H1 (cell line): ENCODE measurements at places on chromosomes 11 and 22. TPM values are rescaled to one million over a fixed set of nuclear protein-coding genes. Genes with fewer than 3 reads are reported as not detected.

DNA sequence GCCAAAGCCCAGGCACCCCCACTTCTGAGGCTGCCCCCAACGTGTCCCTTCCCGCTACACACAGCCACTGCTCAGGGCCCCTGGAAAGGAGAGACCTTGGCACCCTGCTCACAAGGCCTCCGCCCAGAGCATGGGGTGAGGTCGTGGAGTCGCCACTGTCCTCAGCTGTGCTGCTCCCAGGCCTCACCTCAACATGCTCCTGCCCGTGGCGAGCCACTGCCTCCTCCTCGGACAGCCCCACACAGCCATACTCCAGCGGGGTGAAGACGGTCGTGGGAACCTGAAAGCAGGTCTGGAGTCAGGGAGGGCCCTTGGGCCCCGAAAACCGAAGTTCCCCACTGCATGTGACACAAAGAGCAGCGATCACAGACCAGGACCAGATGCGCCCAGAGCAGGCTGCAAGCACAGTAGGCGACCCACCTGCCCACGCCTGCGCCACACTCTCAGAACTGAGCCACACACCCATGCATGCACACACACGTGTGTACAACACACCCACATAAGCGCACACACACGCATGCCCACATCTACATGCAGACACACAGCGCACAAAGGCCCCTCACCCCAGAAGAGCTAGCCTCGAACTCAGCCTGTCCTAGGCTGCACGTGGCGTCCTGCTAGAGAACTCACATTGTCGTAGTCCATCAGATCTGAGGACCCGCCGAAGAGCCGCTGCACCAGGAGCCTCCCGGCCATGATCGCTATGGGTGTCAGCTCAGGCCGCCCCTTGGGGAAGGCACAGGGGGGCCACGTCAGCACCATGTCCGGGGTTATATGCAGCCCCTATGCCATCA is 25.5 kb upstream of the GNB1L start:
- peak overlapping the region; percentile 47; the same call in 1 of the 2 replicates for H3K27ac ChIP-seq
- H3K4me3 ChIP-seq = no peak overlapping the region
- 0 out of 2 replicates have a peak, but pooled peaks cover 2% of the 10 kb centered on the region for H3K36me3 ChIP-seq
- H3K27me3 ChIP-seq = no peaks in the 10 kb centered on the region
- peaks cover 17% of the 10 kb centered on the region for H3K4me1 ChIP-seq
- DNase-seq = peak; percentile 51

DNA sequence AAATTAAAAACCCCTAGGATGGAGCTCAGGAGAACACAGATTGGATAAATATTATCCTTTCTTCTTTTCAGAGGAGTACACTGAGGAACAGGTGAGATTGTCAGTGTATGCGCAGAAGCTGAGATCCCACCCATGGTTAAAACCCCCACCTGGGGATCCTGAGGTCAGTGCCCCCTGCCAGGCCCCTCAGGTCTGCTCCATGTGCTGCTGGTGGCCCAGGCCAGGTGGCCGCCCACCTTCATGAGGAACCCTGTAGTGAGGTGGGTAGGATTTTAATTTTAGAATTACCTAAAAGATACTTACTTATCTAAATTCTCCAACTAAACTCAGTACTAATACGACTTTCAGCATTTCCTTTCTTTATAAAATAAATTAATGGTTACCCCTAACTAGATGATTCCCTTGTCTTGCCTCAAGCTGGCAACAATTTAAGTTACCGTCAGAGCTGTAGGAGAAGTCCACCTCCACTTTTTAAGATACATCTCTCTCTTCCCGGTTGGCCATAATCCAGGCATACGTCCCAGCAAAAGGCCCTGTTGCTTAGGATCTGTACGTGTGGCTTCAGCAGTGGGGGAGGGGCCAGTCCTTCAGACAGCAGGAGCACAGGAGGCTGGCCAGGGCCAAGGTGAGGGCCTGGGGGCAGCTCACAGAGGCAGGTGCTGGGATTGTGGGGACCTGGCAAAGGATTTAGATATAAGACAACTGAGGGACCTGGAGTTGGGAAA is 61.5 kb upstream of the PITPNB start:
- no peaks in the 10 kb centered on the region for H3K27me3 ChIP-seq
- no peaks in the 10 kb centered on the region; the same call in 1 of the 2 replicates for H3K4me1 ChIP-seq
- H3K36me3 ChIP-seq = no peaks in the 10 kb centered on the region

Gene PDE3B
- polyA plus RNA-seq = 2.5 and 2.7 TPM in 2 replicates

DNA sequence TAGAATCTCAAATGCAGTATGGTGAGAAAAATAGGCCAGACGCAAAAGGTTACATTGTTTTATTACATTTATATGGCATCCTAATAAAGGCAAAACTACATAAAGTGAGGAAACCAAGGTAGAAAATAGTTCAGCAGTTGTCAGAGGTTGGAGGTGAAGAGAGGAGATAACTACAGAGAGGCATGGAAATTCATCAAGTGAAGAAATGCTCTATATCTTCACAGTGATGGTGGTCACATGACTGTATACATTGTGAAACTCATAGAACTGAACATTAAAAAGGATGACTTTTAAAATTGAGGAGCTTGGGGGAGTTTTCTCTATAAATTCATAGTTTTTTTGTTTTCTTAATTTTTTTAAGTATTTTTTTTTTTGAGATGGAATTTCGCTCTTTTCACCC is 14.4 kb downstream of the LGR4 start:
- H3K4me3 ChIP-seq = no peak overlapping the region
- H3K27ac ChIP-seq = no peak overlapping the region
- no peaks in the 10 kb centered on the region for H3K27me3 ChIP-seq
- H3K4me1 ChIP-seq = peaks cover 6% of the 10 kb centered on the region
- DNase-seq = no peak
- peaks cover 2% of the 10 kb centered on the region; the same call in 1 of the 2 replicates for H3K36me3 ChIP-seq

- peak; percentile 58 for DNase-seq
- no peaks in the 10 kb centered on the region for H3K27me3 ChIP-seq
- no peaks in the 10 kb centered on the region for H3K4me1 ChIP-seq
- no peak overlapping the region for H3K27ac ChIP-seq
These were observed 77.9 kb downstream of the BTBD10 start for GRCh38 chr11:13384908-13385640.

- no peaks in the 10 kb centered on the region; the same call in 1 of the 2 replicates for H3K4me1 ChIP-seq
- DNase-seq = no peak
- no peaks in the 10 kb centered on the region for H3K36me3 ChIP-seq
- peak overlapping the region; percentile 82; the same call in 1 of the 2 replicates for H3K4me3 ChIP-seq
- no peaks in the 10 kb centered on the region for H3K27me3 ChIP-seq
These were observed 35.1 kb downstream of the NRXN2 start for GRCh38 chr11:64687643-64688533.

GRCh38 chr22:29205594-29206371 is at the start of gene EMID1:
Gene EMID1 (plus strand): TSS chr22:29205896. CDS start chr22:29206039, 143 bp downstream.
- no peaks in the 10 kb centered on the region for H3K36me3 ChIP-seq
- peaks cover 7% of the 10 kb centered on the region for H3K27me3 ChIP-seq
- H3K4me1 ChIP-seq = peaks cover 9% of the 10 kb centered on the region
- H3K4me3 ChIP-seq = peak within 1 kb of the TSS; percentile 81

Gene GUCY1A2
- 0.09 and 0.11 TPM in 2 replicates for polyA plus RNA-seq

Gene TTC28
- 2.6 and 6.5 TPM in 2 replicates for polyA plus RNA-seq

- H3K4me3 ChIP-seq = no peak overlapping the region
- H3K27ac ChIP-seq = no peak overlapping the region
- DNase-seq = no peak
- no peaks in the 10 kb centered on the region for H3K36me3 ChIP-seq
These were observed 16.2 kb downstream of the ARHGEF12 start for GRCh38 chr11:120352405-120352804.

GRCh38 chr11:74866557-74866956 is 82.3 kb downstream of the XRRA1 start:
- H3K27me3 ChIP-seq = no peaks in the 10 kb centered on the region
- no peak for DNase-seq
- H3K36me3 ChIP-seq = peaks cover 2% of the 10 kb centered on the region; the same call in 1 of the 2 replicates
- no peaks in the 10 kb centered on the region for H3K4me1 ChIP-seq

DNA sequence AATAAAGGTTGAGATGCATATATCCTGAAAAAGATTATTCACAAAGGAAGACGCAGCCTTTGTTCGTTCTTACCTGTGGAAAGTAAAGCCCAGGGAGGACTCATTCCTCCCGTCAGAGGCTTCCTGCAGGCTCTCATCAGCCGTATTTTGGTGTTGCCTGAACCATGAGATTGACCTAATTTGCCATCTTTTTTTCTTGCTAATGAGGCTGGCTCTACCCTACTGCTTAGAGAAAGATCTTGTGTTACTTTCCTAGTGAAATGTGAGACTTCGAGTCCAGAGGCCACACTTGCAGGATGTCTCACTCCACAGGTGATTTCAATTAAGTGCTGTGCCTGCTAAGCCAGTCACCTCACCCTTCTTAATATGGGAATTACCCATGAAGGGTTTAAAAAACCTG is 269.9 kb downstream of the NTM start:
- no peaks in the 10 kb centered on the region for H3K36me3 ChIP-seq
- no peak for DNase-seq
- peak overlapping the region; percentile 11; the same call in 1 of the 2 replicates for H3K27ac ChIP-seq
- H3K27me3 ChIP-seq = no peaks in the 10 kb centered on the region
- no peak overlapping the region for H3K4me3 ChIP-seq

- no peak overlapping the region for H3K27ac ChIP-seq
- no peaks in the 10 kb centered on the region for H3K27me3 ChIP-seq
- no peak overlapping the region for H3K4me3 ChIP-seq
- no peaks in the 10 kb centered on the region for H3K36me3 ChIP-seq
- no peak for DNase-seq
These were observed 42.1 kb downstream of the KDM2A start for GRCh38 chr11:67160872-67161783.

Gene OR52H1
- polyA plus RNA-seq = 0.09 TPM in 2 replicates

Gene SLC22A25
- polyA plus RNA-seq = not detected in 2 replicates

- DNase-seq = no peak
- no peaks in the 10 kb centered on the region; the same call in 1 of the 2 replicates for H3K4me1 ChIP-seq
- H3K36me3 ChIP-seq = no peaks in the 10 kb centered on the region
- no peak overlapping the region for H3K27ac ChIP-seq
These were observed 3.4 kb downstream of the DSCAML1 start for GRCh38 chr11:117793583-117793982.

DNA sequence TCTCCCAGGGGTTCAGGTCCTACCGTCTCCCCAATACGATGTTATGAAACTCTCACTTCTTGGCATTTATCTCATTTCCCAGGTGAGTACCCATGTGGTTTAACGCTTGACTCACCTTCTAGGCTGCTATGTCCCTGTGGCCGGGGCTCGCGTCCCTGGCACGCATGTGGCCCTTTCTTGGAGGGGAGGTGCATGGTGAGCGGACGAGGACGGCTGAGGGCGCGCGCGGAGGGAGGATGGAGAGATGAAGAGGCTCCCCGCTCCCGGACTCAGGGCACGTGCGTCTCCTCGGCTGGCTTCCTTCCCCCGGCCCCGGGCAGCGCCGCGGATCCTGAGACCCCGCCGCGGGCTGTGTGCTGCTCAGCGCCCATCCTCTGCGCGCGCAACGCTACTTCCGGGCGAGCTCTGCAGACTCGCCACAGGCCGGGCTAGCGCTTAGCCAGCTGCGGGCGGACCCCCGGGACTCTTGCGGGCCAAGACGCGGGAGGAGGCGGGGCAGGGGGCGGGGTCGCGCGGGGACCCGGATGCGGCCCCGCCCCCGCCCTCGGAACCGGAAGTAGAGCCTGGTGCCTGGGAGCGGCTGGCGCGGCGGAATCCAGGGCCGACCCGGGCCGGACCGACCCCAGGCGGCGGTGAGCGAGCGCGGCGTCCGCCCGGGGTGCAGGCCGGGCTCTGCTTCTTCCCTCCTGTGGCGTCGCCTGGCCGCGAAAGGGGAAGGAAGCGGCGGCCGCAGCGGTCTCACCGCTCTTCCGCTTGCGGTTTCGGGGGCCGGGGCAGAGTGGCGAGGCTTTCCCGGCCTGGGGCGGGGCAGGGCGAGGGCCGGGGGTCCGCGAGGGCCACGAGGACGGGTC is at the start of gene CTTN:
TSS of gene CTTN (plus strand) at position 547 of the 851 bp plus-strand sequence. CDS start 8,769 bp downstream, outside the sequence.
- no peaks in the 10 kb centered on the region for H3K36me3 ChIP-seq
- peak within 1 kb of the TSS; percentile 84 for H3K4me3 ChIP-seq
- peak within 1 kb of the TSS; percentile 78 for H3K27ac ChIP-seq
- H3K27me3 ChIP-seq = no peaks in the 10 kb centered on the region
- DNase-seq = peak; percentile 80
- H3K4me1 ChIP-seq = peaks cover 8% of the 10 kb centered on the region

- no peak for DNase-seq
- H3K27ac ChIP-seq = no peak overlapping the region
These were observed 6.7 kb downstream of the SUSD2 start for GRCh38 chr22:24187731-24188644.

DNA sequence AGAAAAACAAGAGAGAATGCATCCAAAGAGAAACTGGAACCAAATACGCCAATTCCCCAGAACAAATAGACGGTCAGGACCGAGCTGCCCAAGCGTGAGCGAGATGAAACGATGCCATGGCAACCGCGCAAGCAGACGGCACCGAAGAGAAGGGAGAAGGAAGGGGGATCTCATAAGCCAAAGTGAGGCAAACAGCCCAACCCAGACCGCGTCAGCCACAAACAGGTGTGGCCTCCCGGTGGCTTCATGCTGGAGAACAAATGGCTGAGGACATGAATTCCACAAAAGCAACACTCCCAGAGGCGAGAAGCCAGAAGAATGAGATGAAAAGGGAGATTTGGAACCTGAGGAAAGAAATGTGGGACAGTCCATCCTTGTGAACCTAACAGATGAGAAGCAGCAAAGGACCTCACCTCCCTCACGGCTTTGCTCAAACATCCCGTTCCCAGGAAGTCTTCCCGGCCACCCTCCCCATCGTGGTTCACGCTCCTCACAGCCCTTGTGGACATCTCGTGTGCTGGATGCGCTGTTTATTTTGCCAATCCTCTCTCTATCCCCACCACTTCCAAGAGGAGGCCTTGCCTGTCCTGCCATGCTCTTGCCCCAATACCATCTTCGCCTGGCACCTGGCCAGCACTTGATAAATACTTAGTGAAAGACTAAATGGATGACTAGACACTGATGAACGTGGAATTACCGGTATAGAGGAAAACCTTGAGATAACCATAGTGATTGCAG is 89.1 kb upstream of the RTL6 start:
- H3K4me3 ChIP-seq = no peak overlapping the region
- no peak for DNase-seq
- H3K4me1 ChIP-seq = no peaks in the 10 kb centered on the region
- no peak overlapping the region for H3K27ac ChIP-seq
- H3K36me3 ChIP-seq = no peaks in the 10 kb centered on the region

Gene KRTAP5-1
- not detected in 2 replicates for polyA plus RNA-seq

- H3K36me3 ChIP-seq = no peaks in the 10 kb centered on the region
- no peaks in the 10 kb centered on the region for H3K4me1 ChIP-seq
- no peak overlapping the region for H3K4me3 ChIP-seq
- H3K27ac ChIP-seq = no peak overlapping the region
- DNase-seq = no peak
- no peaks in the 10 kb centered on the region for H3K27me3 ChIP-seq
These were observed 14.9 kb upstream of the PPFIA1 start for GRCh38 chr11:70255477-70256116.

- no peak overlapping the region for H3K4me3 ChIP-seq
- no peaks in the 10 kb centered on the region for H3K27me3 ChIP-seq
- DNase-seq = no peak
- H3K36me3 ChIP-seq = no peaks in the 10 kb centered on the region
- no peaks in the 10 kb centered on the region for H3K4me1 ChIP-seq
- no peak overlapping the region for H3K27ac ChIP-seq
These were observed 127.1 kb downstream of the CHST1 start for GRCh38 chr11:45538363-45538762.

GRCh38 chr11:69540118-69541000 is 58.9 kb downstream of the LINC01488 start:
- H3K4me3 ChIP-seq = no peak overlapping the region
- no peak overlapping the region for H3K27ac ChIP-seq
- H3K27me3 ChIP-seq = no peaks in the 10 kb centered on the region
- no peaks in the 10 kb centered on the region for H3K36me3 ChIP-seq

GRCh38 chr11:78603792-78604191 is 29.1 kb upstream of the NARS2 start:
- no peaks in the 10 kb centered on the region for H3K27me3 ChIP-seq
- no peaks in the 10 kb centered on the region for H3K36me3 ChIP-seq
- no peak for DNase-seq
- no peak overlapping the region for H3K27ac ChIP-seq
